ENCODE measurements at places on chromosomes 5 and 9.

GRCh38 chr9:22457448-22457847 lies 10.8 kb downstream of the DMRTA1 start:
- no peak for DNase-seq

DNA sequence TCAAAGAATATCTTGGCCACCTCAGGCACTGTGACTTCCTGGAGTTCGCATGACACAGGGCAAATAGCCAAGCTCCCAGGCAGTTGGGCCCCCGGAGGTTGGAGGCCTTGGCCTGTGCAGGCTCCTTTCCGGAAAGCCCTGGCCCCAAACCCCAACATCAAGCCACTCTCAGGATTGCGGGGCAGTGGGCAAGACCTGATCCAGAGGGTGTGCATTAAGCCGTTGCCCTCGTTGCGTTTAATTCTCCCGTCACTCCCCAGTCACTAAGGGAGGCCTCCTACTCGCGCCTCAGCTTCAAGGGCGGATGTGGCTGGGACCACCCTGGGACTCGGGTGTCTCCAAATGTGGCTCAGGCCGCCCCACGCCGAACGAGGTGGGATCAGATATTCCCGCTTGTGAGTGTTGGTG lies 60.1 kb downstream of the TMEM174 start:
- DNase-seq, result no peak

- no peak for DNase-seq
These were observed 604.6 kb upstream of the RGMB start for GRCh38 chr5:98168871-98169270.

DNA sequence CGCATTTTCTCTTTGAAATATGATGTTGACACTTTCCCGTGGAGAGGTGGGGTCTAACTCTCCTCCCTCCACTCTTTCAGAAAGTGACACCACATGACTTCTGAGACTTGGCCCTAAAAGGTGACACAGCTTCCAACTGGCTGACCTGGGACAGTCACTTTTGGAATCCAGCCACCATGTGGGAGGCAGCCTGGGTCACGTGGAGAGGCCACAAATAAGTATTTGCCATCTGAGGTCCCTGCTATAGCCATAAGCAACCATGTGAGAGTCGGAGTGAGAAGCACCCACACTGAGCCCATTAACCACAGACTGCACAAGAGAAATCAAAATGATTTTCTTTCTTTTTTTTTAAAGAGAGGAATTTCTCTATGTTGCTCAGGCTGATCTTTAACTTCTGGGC lies 4.1 kb upstream of the PHYKPL start:
- no peak for DNase-seq

DNA sequence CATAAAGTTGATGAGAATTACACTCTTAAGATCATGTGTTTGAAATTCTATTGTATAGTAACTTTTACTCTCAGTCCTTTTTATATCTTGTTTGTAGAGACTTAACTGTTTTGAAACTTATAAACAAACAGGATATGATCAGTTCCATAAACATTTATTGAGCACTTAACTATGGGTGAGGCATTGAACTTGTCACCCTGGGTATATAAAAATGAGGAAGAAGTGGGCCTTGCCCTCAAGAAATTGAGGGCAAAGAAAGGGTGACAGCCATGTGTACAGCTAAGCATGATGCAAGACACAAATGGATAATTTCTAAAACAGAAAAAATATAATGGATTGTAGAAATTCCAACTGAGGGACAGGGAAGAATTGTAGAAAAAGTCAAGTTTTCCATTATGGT lies 15.7 kb downstream of the UNC13B start:
- no peak for DNase-seq

GRCh38 chr5:41918105-41918504 lies 7.0 kb upstream of the FBXO4 start:
- DNase-seq, result no peak
